CD4-positive, alpha-beta T cell treated with Interleukin-21 for 1 hour (primary cell): ENCODE measurements at places on chromosomes 4 and X.

GRCh38 chr4:138267835-138268234 is 25.7 kb upstream of the SLC7A11 start:
- DNase-seq: no peak

- no peak for DNase-seq
Observed at GRCh38 chrX:132270021-132270420, 50.8 kb upstream of the RAP2C start.

GRCh38 chrX:115268421-115268820 is 21.1 kb upstream of the LUZP4 start:
- DNase-seq: no peak

DNA sequence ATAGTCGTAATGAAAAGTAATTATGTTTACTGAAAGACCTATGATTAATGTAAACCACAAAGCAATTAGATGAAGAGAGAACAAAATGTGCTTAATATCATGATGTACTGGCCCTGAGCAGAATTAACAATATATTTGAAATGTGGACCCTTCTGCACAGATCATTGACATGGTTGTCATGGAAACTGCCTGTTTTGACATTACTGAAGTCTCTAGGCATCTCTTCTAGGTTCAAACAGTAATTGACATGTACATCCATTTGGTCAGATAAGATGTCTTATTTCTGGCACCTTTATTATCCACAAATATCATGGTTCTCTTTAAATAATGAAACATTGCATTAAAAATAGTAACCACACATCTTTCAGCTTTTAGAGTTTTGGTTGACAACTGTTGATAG is 251.7 kb upstream of the GNPDA2 start:
- DNase-seq: no peak

GRCh38 chr4:95979961-95980876 is 140.3 kb downstream of the PDHA2 start:
- DNase-seq: no peak

- DNase-seq: no peak
Observed at GRCh38 chrX:146754268-146754667, 55.3 kb upstream of the CXorf51B start.

GRCh38 chr4:11912886-11913285 is 484.2 kb upstream of the HS3ST1 start:
- no peak for DNase-seq
